ENCODE measurements at places on chromosomes 6 and 20. TPM values are rescaled to one million over a fixed set of nuclear protein-coding genes. Genes with fewer than 3 reads are reported as not detected.

Gene PXMP4
- 14.3 TPM for polyA plus RNA-seq

Gene BCKDHB
- 25.5 TPM for polyA plus RNA-seq

Gene OGFR
- polyA plus RNA-seq: 22.3 TPM

DNA sequence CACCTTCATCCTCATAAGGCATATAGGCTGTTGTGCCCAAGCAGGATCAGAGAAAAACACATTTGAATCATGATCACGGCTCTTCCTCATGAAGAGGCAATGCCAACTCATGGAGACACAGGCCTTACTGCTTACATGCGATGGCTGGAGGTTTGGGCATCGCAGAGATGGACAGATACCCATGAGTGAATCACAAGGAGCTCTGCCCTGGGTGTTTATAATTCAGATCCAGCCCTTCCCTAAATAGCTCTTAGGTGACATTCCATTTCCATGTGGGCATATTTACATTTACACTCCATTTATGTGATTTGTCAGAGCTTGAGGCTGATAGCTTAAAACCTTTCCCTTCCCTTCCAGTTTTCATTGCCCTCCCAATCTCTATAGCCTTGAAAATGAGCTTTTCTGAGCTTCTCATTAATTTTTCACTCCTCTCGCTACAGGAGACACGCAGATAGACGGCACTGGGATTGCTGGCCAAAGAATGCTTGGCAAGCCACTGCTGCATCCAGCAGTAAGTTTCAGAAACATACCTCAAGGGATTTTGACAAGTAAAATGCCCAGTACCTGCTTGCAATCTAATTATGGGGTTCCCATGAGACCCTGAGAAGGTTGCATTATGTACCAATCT lies 249.1 kb downstream of the TBC1D7 start:
- no peak for DNase-seq
